Hematopoietic multipotent progenitor cell treated with erythropoietin and hydrocortisone succinate and interleukin-3 and kit ligand, for 17 days (in vitro differentiated cells): ENCODE measurements at places on chromosomes 3 and 15.

- DNase-seq: no peak
These were observed 10.2 kb upstream of the PLXND1 start for GRCh38 chr3:129616713-129617112.

GRCh38 chr3:46399557-46399956 is 7.3 kb downstream of the CCR5AS start:
- no peak for DNase-seq

GRCh38 chr3:148815316-148816110 is 12.1 kb upstream of the CPB1 start:
- no peak for DNase-seq

DNA sequence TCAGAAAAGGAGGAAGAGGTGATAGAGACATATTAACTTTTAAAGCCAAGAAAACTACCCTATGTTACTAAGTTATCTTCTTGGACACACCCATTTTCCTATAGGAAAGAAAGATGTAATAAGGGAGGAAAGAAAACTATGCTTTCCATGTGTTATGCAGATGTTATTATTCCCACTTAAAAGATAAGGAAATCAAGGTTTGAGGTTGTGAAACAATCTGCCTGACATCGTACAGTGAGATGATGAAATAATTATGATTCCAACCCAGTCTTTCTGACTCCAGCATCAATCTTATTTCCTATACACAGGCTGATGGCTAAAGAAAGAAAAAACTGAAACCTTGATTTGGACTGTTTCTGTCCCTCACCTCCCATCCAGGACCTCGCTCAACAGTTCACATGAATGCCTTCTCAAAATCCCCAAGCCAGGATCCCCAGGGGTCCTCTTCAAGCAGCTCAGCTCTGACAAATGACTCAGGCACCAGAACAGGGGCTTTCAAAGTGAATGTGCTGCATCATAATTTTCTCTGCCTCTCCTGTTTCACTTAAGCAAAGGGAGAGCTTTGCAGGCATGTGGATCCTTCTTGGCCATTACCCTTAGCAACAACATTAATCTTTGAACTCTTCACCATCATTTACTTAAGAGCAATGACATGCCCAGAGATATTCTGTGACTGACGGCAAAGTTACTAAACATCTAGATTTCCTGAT is 12.4 kb upstream of the EID1 start:
- DNase-seq: no peak

DNA sequence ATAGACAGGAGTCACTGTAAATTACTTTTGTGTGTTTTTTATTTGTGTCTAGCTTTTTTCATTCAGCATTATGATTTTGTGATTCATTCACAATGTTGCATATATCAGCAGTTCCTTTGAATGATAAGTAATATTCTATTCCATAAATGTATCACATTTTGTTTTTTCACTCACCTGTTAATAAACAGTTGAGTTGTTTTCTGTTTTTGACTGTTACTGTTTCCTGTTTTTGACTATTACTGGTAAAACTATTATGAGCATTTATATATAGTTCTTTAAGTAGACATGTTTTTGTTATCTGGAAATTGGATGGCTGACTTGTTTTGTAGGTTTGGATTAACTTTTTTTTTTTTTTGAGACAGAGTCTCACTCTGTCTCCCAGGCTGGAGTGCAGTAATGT is 138.4 kb downstream of the RSRC1 start:
- DNase-seq: no peak
